ENCODE measurements at places on chromosomes 7 and 10.

GRCh38 chr7:143120691-143121405, 11.0 kb upstream of the PIP start:
- no peak for DNase-seq

- no peak for DNase-seq
Measured at GRCh38 chr10:44396671-44397191, 11.8 kb upstream of the CXCL12 start.

DNA sequence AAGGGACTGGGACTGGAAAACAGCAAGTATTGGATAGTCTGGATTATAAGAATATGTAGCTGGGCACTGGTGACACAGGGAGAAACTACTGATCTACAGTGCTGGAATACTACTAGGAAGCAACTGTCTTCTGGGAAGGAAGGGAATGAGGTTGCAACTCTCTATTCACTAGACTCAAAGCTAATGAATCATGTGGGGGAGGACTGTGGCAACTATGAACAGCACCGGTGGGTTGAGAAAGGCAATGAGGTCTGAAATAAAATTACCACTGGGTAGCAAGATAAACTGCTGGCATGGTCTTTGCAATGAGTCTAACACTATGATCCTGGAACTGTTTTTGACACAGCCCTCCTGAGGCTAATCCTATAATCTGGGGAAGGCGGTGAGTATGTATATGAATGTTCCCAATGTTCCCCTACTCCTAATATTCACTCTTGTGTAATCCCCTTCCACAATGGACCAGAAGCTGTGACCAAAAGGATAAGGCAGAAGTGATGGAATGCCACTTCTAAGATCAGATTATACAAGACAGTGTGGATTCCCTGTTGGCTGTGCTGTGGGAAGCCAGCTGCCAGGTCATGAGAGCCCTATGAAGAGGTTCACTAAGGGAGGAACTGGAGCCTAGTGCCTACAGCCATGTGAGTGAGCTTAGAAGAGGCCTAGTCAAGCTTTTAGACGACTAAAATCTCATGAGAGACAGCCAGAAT, 101.3 kb upstream of the DNAJB12 start:
- DNase-seq = no peak

GRCh38 chr7:130853503-130854279, 119.7 kb upstream of the KLF14 start:
- no peak for DNase-seq

GRCh38 chr10:103333934-103334520, 16.9 kb downstream of the PCGF6 start:
- DNase-seq = no peak

All from brain microvascular endothelial cell (primary cell).